ENCODE measurements at places on chromosomes 12 and 14.

GRCh38 chr14:24670594-24670993 is 36.6 kb upstream of the GZMB start:
- DNase-seq, result no peak

DNA sequence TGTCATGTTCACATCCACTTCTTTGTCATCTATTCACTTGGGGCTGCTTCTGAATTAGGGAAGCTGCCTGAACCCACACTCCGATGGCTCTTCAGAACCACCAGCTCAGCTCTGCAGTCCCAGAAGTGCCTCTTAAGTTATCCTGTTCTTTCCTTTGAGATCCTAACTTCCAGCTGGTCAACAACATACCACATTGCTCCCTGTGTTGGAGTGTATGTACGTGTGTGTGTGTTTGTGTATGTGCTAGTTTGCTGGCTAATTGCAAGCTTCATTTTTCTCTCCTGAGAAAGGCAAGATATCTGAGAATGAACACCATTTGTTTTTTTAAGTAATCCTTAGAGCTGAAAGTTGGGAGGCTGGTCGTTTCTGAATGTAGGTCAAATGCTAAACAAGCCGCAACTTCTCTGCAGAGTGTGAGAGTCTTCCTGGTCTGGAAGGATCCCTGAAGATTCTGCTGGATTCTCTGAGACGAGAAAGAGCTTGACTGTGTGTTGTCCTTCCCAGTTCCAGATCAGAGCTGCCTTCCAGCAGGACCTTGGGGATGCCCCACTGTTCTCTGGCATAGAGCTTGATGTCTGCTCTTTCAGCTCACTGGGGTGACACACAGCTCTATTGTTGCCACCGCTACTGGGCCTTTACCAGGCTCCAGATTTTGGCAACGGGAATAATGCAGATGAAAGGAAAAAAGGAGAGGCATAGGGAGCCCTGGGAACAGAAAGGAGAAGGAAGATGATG is 839 bp downstream of the GSG1 start:
- no peak for DNase-seq

- DNase-seq, result no peak
Observed at GRCh38 chr12:24555730-24556129, 393.2 kb downstream of the BCAT1 start.

DNA sequence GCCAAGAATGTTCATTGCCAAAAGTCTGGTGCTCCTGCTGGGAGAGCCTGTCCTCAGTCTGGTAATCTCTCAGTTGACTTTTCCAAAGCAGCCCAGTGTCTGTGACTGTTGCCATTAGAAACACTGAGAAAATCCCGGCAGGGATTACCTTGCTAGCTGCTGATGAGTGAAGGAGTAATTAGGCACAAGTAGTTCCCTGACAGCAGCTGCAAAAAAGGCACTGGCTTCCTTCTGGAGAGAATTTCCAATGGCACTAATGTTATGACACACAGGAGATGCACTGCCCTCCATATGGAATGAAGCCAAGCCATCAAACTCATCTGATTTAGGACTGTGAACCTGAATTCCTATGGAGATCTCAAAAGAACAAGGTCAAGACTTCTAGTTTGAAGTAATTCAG is 1321.2 kb upstream of the SEL1L start:
- no peak for DNase-seq

GRCh38 chr14:59969319-59969718 is 49.4 kb downstream of the LRRC9 start:
- DNase-seq, result peak; percentile 24
